Esophagus squamous epithelium (tissue), 5 donors: ENCODE measurements at places on chromosomes 3 and 15. TPM values are rescaled to one million over a fixed set of nuclear protein-coding genes. Genes with fewer than 3 reads are reported as not detected.
A peak's percentile ranks its signal among the peaks of the same experiment; 100 is the strongest.

- H3K27ac ChIP-seq, result no peak overlapping the region
- H3K36me3 ChIP-seq, result no peaks in the 10 kb centered on the region
- peaks cover 54% of the 10 kb centered on the region for H3K4me1 ChIP-seq
- no peaks in the 10 kb centered on the region for H3K27me3 ChIP-seq
Observed at GRCh38 chr3:59128685-59129084, 78.9 kb upstream of the CFAP20DC start.

DNA sequence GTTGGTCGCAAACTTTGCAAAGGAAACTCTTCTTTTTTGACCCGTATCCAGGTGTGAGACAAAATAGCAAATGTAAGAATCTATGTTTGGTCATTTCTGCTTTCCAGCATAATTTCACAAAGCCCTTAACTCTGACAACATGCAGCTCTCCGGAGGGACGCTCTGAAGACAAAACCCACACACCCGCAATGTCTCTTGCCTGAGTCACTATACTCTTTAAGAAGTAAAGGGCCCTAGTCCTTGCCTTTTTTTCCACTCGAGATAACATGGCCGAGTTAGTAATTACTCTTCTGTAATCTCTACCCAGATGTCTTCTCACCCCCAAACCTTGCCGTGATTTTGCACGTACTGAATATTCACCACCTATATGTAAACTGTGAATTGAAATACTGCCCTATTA, 115.7 kb upstream of the ADAMTS9 start:
- H3K27ac ChIP-seq, result no peak overlapping the region
- no peaks in the 10 kb centered on the region for H3K36me3 ChIP-seq
- no peak overlapping the region for H3K4me3 ChIP-seq
- H3K4me1 ChIP-seq, result no peaks in the 10 kb centered on the region

DNA sequence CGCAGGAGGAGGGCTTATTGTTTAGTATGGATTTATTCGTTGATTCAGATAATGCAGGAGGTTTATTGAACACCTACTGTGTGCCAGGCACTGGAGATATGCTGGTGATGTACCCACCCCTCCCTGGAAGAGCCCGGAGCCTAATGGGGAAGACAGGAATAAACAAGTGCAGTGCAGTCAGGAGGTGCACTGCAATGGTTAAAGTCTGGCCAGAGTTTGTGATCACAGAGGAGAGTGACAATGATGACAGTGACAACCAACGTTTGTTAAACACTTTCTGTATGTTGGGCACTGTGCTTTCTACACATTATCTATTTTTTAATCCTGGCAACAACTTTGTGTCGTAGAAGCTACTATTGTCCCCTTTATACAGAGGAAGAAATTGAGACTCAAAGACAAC, 70.4 kb downstream of the THSD4 start:
- no peaks in the 10 kb centered on the region for H3K36me3 ChIP-seq
- no peak overlapping the region for H3K4me3 ChIP-seq
- no peaks in the 10 kb centered on the region for H3K27me3 ChIP-seq
- H3K27ac ChIP-seq, result no peak overlapping the region
- no peaks in the 10 kb centered on the region for H3K4me1 ChIP-seq

GRCh38 chr3:39140341-39140971, 12.9 kb downstream of the CSRNP1 start:
- no peaks in the 10 kb centered on the region for H3K27me3 ChIP-seq
- no peak overlapping the region for H3K4me3 ChIP-seq
- H3K36me3 ChIP-seq, result peaks cover 62% of the 10 kb centered on the region
- peak overlapping the region; percentile 93 for H3K27ac ChIP-seq
- H3K4me1 ChIP-seq, result peaks cover 85% of the 10 kb centered on the region

DNA sequence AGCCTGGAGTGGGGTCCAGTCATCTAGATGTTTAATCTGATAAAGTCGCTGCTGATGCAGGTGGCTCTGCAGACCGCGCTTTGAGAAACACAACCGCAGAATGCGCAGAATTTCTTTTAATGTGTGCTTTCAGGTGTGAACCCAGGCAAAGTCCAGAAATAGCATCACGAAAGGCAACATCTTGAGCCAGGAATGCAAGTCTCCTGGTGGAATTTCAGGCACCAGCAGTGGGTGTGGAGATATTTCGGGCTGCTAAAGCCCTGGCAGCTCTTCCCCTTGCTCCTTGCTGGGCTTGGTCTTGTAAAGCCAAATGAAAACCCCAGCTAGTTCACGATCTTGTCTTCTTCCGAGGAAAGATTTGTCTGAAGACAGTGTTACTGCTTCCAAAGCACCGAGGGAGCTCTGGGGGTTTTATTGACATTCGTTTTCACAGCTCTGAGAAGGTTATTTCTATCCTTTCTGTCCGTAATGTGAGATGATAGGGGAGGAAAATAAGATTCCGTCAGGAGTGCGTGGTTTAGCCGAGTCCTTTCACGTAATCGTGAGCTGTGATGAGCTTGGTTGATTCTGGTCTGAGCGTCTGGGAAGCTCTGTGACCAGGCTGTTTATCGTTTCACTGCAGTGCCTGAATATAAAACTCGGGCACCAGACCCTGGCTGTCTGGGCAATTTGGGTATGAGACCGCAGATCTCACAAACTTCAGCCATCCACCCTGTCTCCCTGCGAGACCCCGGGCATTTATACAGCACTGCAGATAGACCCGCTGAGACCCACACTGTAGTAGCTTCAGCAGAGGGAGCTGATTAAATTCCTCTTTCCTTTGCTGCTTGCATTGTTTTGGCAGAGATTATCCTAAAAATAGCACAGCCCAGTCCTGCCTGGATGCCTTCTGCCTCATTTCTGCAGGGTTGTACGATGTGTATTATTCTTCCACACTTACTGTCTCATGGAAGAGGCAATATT, 67.0 kb upstream of the SLC25A26 start:
- no peak overlapping the region for H3K4me3 ChIP-seq
- no peaks in the 10 kb centered on the region for H3K4me1 ChIP-seq
- H3K27me3 ChIP-seq, result peaks cover 8% of the 10 kb centered on the region
- no peaks in the 10 kb centered on the region for H3K36me3 ChIP-seq

DNA sequence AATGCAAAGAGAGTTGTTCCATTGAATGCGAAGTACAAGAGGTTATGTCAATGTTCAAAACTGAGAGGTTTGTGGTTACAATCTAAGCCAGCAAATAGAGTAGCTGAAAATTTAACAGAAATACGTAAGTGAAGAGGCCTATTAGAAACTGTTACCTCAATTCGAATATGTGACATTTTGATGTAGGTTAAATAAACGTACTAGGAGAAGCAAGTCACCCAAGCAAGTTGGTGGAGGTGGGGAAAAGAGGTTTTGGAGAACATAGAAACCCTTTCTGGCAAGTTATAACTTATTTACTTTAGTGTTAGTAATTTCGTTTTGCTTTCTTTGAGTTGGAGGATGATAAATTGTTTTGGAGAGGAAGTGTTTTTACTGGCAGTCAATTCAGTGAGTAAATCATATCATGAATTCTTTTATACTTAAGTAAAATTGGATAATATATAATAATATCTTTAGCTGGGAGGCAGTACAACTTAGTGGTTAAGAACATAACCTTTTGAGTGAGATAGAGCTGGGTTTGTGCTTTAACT, 91.2 kb upstream of the NAALADL2 start:
- H3K36me3 ChIP-seq, result no peaks in the 10 kb centered on the region
- H3K4me3 ChIP-seq, result no peak overlapping the region
- no peak for DNase-seq
- H3K4me1 ChIP-seq, result peaks cover 5% of the 10 kb centered on the region
- no peaks in the 10 kb centered on the region for H3K27me3 ChIP-seq

DNA sequence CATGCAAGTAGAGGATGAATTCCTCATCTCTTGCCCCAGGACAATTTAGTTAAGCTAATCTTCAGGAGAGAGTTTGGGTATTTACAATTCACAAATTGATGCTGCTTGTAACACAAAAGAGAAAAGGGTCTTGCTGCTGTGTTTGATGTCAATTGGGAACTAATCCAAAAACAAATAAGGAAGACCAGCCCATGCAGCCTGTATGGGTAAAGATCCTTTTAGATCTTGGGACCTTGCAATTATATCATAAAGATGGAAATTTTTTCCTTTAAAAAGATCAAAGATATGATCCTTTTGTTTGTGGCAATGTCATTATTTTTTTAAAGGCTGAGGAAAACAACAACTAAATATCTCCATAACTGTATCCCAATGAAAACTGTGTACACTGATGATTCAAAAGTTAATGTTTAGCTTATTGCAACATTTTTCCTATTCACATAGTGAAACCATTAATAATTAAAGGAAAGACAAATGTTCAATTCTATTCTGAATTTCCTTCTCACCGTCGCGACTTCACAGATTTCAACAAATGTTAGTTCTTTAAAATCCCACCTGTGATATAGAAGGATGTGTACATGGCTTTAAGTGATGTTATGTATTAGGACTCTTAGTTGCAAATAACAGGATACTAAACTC, 40.2 kb downstream of the TMEM212 start:
- no peaks in the 10 kb centered on the region for H3K36me3 ChIP-seq
- no peak for DNase-seq
- H3K4me3 ChIP-seq, result no peak overlapping the region
- no peaks in the 10 kb centered on the region for H3K27me3 ChIP-seq
- H3K4me1 ChIP-seq, result no peaks in the 10 kb centered on the region

GRCh38 chr3:52162250-52162872, 8.1 kb upstream of the POC1A start:
- no peaks in the 10 kb centered on the region for H3K36me3 ChIP-seq
- no peaks in the 10 kb centered on the region for H3K27me3 ChIP-seq
- DNase-seq, result no peak
- no peak overlapping the region for H3K27ac ChIP-seq
- H3K4me3 ChIP-seq, result no peak overlapping the region

DNA sequence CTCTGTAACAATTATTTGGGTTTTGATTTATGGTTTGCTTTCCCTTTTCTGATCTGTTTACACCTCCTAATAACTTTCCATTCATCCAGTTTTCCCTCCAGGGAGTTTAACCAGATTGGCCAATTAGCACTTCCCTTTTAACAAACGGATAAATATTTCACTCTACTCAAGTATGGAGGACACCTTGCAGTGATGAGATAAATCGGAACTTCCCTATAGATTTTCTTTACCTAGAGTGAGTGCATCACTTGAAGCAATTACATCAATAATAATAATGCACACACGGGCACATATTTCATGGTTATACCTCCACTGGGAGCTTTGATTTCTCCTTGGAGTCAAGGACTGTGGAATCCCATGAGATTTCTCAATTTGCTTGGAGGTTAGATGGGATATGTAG, 239.1 kb upstream of the CFAP20DC start:
- no peaks in the 10 kb centered on the region for H3K36me3 ChIP-seq
- no peak for DNase-seq
- H3K27ac ChIP-seq, result no peak overlapping the region
- H3K4me1 ChIP-seq, result no peaks in the 10 kb centered on the region

RTP4 gene
- total RNA-seq, result 4.2 TPM

ALS2CL gene
- 120 TPM for total RNA-seq

PAQR5 gene
- 12.8 TPM for total RNA-seq

SAMD7 gene
- total RNA-seq, result not detected

PTPRG gene
- 3.7 TPM for total RNA-seq

SCN11A gene
- total RNA-seq, result not detected
